ENCODE measurements at places on chromosomes 7 and 10.

DNA sequence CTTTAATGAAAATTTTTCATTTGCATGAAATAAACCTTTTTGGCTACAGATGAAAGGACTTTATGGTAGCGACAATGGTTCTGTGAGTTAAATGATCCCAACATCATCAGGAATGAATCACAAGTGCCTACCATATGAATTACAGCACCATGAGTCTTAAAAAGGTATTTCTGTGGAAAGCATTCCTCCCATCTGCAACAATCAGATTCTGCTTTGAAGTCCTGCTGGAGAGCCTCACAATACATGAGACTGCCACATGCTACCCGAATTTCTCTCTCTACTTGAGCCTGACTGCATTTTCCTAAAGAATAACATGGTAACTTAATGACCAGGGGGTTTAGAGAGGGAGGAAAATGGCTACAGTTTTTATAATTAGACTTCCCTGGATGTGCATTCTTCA is 190.3 kb downstream of the TWIST1 start:
- no peak overlapping the region for H3K27ac ChIP-seq
- DNase-seq = no peak
- H3K4me3 ChIP-seq = no peak overlapping the region
- no peaks in the 10 kb centered on the region for H3K36me3 ChIP-seq
- H3K27me3 ChIP-seq = no peaks in the 10 kb centered on the region

DNA sequence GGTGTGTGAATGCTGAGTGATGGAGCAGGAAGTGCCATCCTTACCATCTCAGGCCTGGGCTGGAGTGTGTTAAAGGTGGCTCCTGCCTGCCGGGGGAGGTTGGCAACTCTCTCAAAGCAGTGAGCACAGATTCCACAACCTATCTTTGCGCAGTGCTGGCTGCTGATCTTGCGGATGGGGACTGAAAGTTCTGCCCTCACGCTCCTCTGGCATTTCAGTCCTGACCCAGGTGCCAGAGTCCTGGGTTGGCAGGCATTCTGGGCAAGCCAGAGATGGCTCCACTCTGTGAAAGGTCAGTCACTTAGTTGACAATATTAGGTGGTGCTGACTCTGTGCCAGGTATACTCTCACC is 315.5 kb downstream of the RPS24 start:
- no peaks in the 10 kb centered on the region for H3K4me1 ChIP-seq
- no peak for DNase-seq
- no peak overlapping the region for H3K27ac ChIP-seq
- no peaks in the 10 kb centered on the region for H3K27me3 ChIP-seq

GRCh38 chr7:117828825-117829224 is 44.4 kb downstream of the CTTNBP2 start:
- no peaks in the 10 kb centered on the region for H3K27me3 ChIP-seq
- no peaks in the 10 kb centered on the region for H3K36me3 ChIP-seq
- no peaks in the 10 kb centered on the region for H3K4me1 ChIP-seq
- no peak overlapping the region for H3K27ac ChIP-seq
- no peak for DNase-seq

GRCh38 chr7:36742911-36743775 is 18.8 kb upstream of the AOAH start:
- no peak for DNase-seq
- H3K4me3 ChIP-seq = no peak overlapping the region
- no peaks in the 10 kb centered on the region for H3K4me1 ChIP-seq
- H3K36me3 ChIP-seq = no peaks in the 10 kb centered on the region

DNA sequence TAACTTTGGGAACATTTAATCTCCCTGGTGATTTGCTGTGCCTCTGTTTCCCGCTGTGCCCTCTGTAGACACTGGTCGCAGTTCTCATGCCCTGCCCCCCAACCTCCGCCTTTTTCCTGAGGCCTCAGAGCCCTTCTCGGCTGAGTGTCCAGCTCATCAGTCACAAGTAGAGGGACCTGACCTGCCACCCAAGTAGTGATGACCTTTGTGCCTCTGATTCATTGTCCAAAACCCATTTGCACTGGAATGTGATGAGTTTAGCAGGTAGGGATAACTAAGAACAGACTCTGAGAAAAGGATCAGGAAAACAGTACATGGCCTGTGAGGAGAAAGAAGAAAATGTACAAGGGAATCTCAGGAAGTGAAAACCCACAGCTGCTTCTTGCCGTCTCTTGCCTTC is 58.8 kb downstream of the LANCL2 start:
- peaks cover 31% of the 10 kb centered on the region for H3K4me1 ChIP-seq
- H3K4me3 ChIP-seq = no peak overlapping the region
- H3K27me3 ChIP-seq = no peaks in the 10 kb centered on the region
- H3K36me3 ChIP-seq = peaks cover 8% of the 10 kb centered on the region
- no peak for DNase-seq

DNA sequence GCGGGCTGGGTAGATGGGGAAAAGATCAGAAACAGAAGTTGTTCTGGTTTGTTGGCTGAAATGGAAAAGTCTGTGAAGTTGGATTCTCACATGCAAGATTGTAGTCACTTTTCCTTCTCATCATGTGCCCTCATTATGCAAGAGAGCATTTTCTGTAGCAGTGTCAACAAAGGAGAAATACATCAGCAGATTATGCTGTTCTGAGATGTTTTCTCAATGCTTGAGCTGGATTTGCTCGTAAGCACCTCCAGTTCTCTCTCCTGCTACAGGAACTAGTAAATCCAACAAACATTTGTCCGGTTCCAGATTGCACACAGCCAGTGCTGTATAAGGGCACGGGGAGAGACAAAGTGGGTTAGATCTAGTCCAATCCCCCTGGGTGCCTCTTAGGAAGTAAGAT is 90.0 kb downstream of the GATA3 start:
- no peak for DNase-seq
- H3K4me1 ChIP-seq = no peaks in the 10 kb centered on the region
- no peak overlapping the region for H3K4me3 ChIP-seq
- H3K27ac ChIP-seq = no peak overlapping the region
- H3K27me3 ChIP-seq = no peaks in the 10 kb centered on the region

DNA sequence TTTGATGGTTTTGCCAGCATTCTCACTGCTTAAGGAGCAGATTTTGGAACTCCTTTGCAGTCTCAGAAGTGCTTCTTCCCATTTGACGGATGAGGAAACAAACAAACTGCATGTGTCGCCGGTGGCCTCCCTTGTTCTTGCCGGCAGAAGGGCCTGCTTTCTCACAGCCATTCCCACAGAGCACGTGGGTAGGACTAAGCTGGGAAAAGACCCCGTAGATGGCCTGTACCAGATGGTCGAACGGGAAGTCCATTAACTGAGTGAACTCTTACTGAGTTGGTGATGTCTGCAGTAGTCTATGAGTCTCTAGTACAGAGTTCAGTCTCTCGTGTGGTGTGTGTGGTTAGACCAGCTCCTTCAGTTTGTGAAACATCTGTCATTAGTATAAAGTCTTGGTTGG is 131.9 kb downstream of the TRRAP start:
- H3K27ac ChIP-seq = no peak overlapping the region
- DNase-seq = no peak
- H3K36me3 ChIP-seq = peaks cover 73% of the 10 kb centered on the region

- no peak overlapping the region for H3K27ac ChIP-seq
- no peaks in the 10 kb centered on the region for H3K27me3 ChIP-seq
- H3K4me1 ChIP-seq = peaks cover 18% of the 10 kb centered on the region
- DNase-seq = no peak
Measured at GRCh38 chr7:79504607-79505389, 51.3 kb upstream of the MAGI2 start.

- H3K4me3 ChIP-seq = no peak overlapping the region
- H3K27me3 ChIP-seq = no peaks in the 10 kb centered on the region
- no peak overlapping the region for H3K27ac ChIP-seq
- DNase-seq = no peak
- 0 out of 2 replicates have a peak, but pooled peaks cover 3% of the 10 kb centered on the region for H3K36me3 ChIP-seq
Measured at GRCh38 chr10:101922846-101923245, 79.2 kb upstream of the KCNIP2 start.

DNA sequence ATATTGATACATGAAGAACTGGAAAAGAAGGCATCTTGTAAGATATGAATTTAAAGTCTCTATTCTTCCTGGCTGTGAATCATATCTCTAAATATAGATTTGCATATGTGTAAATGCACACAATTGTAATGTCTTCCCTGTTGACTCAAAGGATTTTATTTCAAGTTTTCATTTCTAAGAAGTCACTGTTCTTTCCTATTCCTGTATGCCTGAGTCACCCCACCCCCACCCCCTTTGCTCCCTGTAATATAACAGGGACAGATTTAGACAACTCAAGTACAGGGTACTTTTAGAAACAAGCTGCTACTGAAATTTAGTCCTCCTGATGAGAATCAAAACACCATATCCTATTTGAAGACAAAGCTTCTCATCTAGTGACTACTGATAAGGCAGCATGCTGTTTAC is 43.0 kb upstream of the HECTD2 start:
- no peaks in the 10 kb centered on the region for H3K4me1 ChIP-seq
- no peak overlapping the region for H3K4me3 ChIP-seq
- no peaks in the 10 kb centered on the region for H3K36me3 ChIP-seq
- DNase-seq = no peak
- H3K27me3 ChIP-seq = no peaks in the 10 kb centered on the region

DNA sequence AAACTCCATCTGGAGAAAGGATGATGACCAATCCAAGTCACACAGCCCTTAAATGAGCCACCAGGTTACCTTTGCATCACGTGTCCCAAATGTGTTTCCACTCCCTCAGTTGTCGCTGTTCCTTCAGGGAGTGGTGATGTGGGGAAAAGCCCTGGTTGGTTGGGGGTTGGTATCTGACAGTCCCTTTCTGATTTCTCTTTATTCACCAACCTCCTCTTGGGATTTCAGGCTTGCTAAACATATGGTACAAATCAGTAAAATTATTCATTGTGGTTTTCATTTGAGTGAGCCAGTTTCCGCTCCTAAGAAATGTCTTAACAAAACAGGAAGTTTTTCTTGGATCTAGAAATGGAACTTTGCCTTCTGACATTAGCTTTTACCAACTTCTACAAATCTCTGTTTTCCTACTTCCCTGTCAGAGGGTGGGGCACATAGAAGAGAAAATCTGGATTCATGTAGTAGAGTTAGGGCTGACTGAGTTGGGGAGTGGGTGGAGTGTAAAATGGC is 40.0 kb upstream of the KMT2E start:
- no peak for DNase-seq
- H3K4me1 ChIP-seq = peaks cover 3% of the 10 kb centered on the region
- no peak overlapping the region for H3K4me3 ChIP-seq
- H3K36me3 ChIP-seq = no peaks in the 10 kb centered on the region
- no peaks in the 10 kb centered on the region for H3K27me3 ChIP-seq

DNA sequence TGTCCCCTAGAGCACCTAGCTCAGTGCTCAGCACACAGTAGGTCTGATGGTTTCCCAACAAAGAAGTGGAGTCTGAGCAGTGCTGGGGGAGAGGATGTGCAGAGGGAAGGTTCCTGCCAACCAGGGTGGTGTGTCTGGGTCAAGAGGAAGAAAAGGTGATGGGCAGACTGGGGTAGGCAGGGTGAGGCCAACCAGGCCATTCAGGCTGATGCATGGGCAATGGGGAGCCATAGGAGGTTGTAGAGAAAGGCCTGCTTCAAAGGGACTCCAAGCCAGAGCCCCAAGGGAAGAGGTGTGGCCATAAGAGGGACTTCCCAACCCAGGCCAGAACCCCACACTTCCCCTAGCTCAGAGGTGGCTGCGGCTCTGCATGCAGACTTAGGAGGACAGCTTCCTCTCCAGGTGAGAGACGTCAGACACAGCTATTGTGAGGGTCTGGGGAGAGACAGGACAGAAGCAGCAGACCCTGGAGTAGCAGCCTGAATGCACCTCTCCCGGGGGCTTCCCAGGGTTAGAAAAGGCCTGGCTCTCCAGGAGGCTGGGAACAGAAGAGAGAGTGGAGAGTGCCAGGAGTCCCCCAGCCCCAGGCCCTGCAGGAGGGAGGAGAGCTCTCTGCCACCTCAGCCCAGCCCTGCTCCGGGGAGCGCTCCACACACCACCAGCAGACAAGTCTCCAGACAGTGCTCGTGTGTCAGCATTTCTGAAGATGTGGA is 87.4 kb upstream of the ZMIZ1 start:
- H3K36me3 ChIP-seq = no peaks in the 10 kb centered on the region
- H3K4me3 ChIP-seq = no peak overlapping the region
- H3K4me1 ChIP-seq = no peaks in the 10 kb centered on the region

- 0 out of 2 replicates have a peak, but pooled peaks cover 3% of the 10 kb centered on the region for H3K4me1 ChIP-seq
- no peaks in the 10 kb centered on the region for H3K36me3 ChIP-seq
- no peaks in the 10 kb centered on the region for H3K27me3 ChIP-seq
- peak within 1 kb of the TSS; percentile 64 for H3K4me3 ChIP-seq
Measured at GRCh38 chr10:5094265-5095205, at the start of gene AKR1C3. AKR1C3 (plus strand) TSS chr10:5094414; CDS start chr10:5094445, 31 bp downstream.

- no peaks in the 10 kb centered on the region for H3K27me3 ChIP-seq
- H3K36me3 ChIP-seq = peaks cover 31% of the 10 kb centered on the region
- no peak overlapping the region for H3K4me3 ChIP-seq
- no peaks in the 10 kb centered on the region for H3K4me1 ChIP-seq
- DNase-seq = no peak
Measured at GRCh38 chr7:149448961-149449360, 11.9 kb downstream of the ZNF777 start.

DNA sequence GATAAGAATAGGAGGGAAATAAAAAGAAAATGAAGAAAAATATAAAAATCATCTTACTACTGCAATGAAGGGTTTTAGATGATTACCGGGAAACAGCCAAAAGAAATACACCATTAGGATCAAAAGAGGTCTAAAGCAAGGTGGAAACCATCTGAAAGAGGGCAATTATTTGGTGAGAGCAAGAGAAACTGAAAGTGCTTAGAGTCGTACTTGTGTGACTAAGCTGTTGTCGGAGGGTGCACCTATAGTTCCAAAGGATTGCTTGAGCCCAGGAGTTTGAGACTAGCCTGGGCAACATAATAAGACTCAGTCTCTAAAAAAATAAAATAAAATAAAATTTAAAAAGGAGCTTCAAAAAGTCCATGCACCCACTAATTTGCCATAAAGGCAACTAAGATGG is 169.5 kb downstream of the DKK1 start:
- no peak overlapping the region for H3K27ac ChIP-seq
- peaks cover 12% of the 10 kb centered on the region for H3K4me1 ChIP-seq
- no peaks in the 10 kb centered on the region for H3K36me3 ChIP-seq
- no peak overlapping the region for H3K4me3 ChIP-seq
- no peaks in the 10 kb centered on the region for H3K27me3 ChIP-seq

DNA sequence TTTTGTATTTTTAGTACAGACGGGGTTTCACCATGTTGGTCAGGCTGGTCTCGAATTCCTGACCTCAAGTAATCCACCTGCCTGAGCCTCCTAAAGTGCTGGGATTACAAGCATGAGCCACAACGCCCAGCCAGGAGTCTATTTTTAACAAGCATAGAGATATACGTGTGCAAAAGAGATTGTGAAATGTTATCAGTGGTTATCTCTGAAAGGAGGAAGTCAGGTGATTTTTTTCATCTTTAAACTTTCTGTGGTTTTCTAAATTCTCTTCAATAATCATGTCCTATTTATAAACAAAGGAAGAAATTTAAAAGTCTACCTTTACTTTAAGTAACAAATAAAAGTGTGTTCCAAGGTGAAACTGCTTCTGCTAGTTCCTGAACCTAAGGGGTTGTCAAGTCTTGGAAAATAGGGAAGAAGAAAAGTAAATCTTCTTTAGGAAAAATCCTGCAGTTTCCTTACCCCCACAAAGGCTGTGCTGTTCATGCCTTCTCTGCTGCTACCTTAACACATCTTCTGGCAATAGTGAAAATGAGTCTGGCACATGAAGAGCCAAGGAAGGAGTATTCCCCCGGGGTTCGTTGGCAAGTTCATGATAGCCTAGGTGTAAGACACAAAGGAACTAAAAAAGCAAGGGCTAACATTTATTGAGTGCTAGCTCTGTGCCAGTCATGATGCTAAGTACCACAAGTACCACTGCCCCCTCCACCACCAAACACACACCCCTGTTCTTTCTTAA is 51.1 kb downstream of the CYP26A1 start:
- DNase-seq = no peak
- H3K36me3 ChIP-seq = no peaks in the 10 kb centered on the region
- H3K4me1 ChIP-seq = no peaks in the 10 kb centered on the region
- no peak overlapping the region for H3K27ac ChIP-seq
- no peak overlapping the region for H3K4me3 ChIP-seq
